ENCODE measurements at places on chromosomes 6 and 20.

DNA sequence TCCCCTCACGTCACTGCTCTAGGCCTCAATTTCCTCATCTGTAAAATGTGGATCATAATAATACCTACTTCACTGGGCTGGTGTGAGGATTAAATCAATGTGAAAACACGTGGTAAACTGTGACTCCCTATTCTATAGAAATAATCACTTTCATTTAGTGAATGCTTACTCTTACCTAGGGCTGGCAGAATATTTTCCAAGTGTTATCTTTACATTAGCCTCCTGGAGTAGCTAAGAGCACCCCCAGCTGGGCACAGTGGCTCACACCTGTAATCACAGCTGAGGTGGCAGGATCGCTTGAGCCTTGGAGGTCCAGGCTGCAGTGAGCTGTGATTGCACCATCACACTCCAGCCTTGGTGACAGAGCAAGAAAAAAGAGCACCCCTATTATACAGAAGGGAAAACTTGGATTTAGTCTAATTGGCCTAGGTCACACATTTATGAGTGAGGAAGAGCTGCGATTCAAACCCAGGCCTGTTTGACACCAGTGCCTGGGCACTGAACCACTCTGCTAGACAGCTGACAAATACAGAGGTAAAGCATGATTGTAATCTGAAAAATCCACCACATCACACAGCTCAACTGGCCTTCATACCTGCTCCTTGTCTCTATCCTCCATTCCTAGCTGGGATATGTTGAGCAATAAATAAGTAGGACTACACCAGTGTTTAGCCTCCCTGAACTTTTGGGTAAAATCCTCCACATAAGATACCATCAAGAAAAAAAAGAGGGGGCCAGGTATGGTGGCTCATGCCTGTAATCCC, 1.4 kb upstream of the SNTA1 start:
- no peak for DNase-seq

DNA sequence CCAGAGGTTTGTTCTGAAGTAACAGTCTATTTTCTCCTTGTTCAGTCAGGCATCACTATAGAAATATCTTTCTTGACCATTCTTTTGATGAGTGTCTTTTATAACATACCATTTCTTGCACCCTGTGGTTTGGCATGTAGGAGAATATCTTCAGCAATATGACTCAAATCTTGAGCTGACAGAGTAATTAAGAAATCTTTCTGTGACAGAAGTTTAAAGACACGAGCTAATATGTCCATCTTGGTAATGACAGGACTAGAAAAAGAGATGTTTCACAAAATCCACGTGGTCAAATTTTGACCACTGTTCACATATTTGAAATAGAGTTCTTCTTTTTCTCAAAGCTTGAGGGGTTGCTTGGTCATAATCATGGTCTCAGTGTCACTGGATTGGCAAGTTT, 149.9 kb downstream of the MYB start:
- no peak for DNase-seq

- DNase-seq = no peak
Observed at GRCh38 chr6:55282115-55282514, 45.2 kb upstream of the GFRAL start.

- no peak for DNase-seq
Observed at GRCh38 chr6:32668226-32668747, 1.8 kb upstream of the HLA-DQB1 start.

DNA sequence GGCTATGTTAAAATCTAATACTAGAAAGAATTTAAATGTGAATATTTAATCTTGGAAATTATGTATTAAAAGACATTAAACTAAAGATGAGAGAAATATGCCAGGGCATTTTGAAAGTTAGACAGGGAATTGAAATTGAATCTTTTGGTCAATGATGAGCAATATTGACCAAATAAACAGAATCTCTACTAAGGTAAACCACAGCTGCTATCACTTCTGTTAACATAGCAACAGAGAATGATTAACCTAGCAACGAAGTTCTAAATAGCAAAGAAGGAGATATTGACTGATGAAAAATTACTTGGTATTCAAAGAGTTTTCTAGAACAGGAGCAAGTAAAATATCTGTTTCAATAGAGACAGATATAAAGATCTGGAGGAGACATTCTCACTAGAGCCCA, 45.2 kb upstream of the RSPO3 start:
- no peak for DNase-seq

- DNase-seq = no peak
Observed at GRCh38 chr20:63098195-63098810, 91.5 kb upstream of the BHLHE23 start.

DNA sequence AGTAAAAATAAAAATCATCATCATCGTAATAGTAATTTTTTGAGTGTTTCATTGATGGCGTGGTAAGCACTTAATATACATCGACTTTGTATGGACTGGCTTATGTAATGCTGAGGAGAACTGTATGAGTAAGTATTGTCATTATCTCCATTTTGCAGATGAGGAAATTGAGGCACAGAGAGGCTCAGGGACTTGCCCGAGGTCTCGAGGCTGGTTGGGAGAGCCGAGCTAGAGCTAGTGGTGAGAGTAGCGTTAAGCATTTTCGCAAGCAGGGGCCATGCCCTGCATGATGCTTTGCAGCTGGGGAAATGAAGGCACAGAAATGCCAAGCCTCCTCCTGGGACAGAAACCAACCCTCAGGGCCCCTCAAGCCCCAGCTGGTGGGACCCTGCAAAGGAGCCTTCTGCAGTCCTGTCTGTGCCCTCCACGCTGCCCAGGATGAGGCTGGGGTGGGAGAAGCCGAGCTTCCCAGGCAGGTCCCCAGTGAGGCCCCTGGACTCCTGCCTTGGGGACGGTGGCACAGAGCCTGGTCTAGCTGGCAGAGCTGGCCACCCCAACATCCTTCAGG, 31.1 kb upstream of the STX16 start:
- no peak for DNase-seq

DNA sequence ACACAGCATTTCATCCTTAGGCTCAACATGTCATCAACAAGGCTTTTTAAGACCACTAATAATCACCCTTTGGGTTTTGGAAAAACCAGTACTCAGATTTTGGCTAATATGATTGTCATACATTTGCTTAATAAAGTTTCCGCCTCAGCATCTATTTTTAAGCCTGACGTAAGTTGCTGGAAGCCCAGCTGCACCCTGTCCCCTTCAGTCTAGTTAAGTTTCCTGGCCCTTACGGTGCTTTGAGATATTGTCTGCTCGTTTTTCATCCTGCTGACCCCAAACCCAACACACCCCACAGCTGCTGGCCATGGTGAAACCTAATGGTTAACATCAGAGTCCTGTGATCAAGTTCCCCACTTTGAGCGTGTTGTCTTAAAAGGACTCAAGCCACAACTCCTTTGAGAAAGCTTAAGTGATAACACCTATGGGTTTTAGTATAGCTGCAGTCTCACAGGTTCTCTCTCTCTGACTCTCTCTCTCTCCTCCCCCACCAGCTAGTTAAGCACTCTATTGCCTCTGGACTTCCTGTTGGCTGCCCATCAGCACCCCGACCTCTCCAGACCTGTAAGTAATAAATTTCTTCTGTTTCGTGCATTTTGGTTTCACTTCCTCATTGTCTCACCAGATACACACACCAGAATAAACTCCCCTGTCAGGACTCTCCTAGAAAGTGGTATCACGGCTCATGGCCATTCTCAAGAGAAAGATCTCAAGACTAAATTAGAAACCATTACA, 802.0 kb downstream of the C6orf118 start:
- no peak for DNase-seq

- no peak for DNase-seq
Observed at GRCh38 chr6:52162940-52163908, 23.0 kb upstream of the IL17A start.

DNA sequence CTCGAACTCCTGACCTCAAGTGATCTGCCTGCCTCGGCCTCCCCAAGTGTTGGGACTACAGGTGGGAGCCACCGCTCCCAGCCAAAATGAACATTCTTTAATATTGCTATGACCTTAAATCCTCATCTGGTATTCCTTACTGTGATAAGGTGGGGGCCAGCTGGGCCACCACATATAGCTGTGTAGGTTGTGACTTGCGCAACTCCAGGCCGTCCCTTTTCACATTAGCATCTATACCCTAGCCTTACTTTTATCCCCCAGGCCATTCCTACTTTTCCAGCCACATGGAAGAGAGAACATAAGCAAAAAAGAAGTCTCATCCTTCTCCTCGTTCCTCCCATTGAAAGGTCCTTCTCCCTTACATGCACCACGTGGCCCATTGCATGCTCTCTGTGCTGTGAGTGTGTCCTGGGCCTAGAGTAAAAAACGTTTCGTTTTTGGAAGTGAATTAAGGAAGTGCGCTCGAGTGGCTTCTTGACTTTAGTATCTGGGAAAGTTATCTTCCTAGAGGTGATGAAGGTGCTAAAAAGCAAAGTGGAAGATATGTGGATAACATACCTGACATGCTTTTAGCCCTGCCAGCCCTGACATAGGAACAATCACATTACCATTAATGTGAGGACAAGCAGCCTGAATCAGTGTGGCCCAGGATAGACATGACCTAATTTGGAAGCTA, 56.8 kb upstream of the KIF13A start:
- no peak for DNase-seq

DNA sequence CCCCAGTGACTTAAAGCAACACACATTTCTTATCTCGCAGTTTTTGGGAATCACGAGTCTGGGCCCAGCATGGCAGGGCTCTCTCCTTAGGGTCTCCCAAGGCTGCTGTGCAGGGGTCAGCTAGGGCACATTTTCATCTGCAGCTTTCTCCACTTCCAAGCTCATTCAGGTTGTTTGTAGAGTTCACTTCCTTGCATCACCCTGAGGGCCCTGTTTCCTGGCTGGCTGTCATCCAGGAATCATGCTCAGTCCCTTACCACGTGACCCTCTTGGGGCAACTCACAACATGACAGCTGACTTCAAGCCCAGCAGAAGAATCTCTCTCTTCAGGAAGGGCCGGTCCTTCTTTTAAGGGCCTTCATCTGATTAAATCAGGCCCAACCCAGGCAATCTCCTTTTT, 21.3 kb downstream of the SNAP25 start:
- no peak for DNase-seq

- no peak for DNase-seq
Observed at GRCh38 chr6:56869346-56869745, 85.6 kb upstream of the BEND6 start.

GRCh38 chr6:25137916-25138232, 141.3 kb upstream of the CARMIL1 start:
- DNase-seq = no peak

- no peak for DNase-seq
Observed at GRCh38 chr6:7532232-7532631, 9.2 kb upstream of the DSP start.

GRCh38 chr6:96153775-96154174, 138.0 kb downstream of the FUT9 start:
- DNase-seq = no peak

DNA sequence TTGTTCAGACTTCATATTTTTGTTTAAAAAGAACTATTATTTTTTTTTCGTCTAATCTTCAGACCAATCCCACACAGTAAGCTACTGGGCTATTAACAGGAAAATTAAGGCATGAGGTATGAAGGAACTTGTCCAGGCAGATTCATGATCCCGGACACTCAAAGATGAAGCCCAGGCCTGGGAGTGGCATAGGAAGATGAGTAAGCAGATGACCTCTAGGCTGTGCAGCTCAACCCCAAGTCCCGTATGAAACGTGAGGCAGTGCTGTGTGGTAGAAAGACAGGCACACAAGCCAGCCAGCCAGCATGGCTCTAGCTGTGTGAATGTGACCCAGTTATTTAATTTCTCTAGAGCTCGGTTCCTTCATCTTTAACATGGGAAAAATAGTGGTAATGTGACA, 231.9 kb downstream of the CLIC5 start:
- DNase-seq = no peak

DNA sequence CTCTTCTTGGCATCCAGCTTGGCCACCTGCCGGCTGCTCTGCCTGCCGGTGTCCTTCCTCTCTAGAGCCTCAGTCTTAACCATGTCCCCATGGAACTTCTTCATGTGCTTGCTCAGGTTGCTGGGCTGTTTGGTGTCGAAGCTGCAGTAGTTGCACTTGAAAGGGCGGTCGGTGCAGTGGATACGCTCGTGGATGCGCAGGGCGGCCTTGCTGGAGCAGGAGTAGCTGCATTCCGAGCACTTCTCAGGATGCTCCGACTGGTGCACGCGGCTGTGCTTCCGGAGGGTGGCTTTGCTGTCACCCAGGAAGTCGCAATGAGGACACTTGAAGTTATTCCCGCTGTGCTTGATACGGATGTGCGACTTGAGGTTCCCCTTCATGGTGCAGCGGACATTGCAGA, 38.7 kb downstream of the ZFP64 start:
- no peak for DNase-seq

DNA sequence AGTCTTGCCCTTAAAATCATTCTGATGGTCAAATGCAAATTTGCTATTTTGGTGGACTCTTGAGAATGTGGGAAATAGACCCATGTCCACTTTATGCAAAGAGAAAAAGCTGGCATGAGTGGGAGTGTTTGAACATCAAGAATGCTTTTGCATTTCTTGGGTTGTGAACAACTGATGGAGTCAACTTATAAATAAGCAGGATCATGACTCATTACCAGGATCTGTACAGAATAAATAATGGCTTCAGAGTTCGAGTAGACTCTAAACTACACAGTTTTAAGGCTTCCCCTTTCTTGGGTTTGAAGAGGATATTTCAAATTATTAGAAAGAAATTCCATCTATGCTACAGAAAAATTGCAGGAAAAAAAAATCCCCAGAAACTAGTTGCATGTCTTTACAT, 195.5 kb downstream of the EYA4 start:
- no peak for DNase-seq

DNA sequence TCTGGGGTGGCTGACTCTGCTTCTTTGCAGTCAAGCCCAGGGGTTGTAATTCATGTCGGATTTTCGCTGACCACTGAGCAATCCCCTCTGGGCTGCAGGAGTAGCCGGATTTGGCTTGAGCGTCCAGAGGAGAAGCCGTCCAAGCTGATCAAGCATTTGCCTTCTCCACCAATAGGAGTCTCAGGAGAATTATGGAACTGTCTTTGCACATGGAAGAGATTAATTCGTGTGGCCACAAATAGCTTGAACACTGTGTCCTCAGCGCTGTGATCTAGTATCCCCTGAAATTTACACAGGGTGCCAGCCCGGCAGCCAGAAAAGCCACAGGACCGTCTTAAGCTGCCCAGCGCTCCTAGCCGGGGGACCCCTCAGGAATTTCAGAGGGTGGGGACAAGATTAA, 37.1 kb downstream of the EYA2 start:
- no peak for DNase-seq

- DNase-seq = no peak
Observed at GRCh38 chr6:68559716-68560115, 75.4 kb upstream of the ADGRB3 start.

GRCh38 chr20:25318471-25319240, 70.8 kb downstream of the PYGB start:
- no peak for DNase-seq

DNA sequence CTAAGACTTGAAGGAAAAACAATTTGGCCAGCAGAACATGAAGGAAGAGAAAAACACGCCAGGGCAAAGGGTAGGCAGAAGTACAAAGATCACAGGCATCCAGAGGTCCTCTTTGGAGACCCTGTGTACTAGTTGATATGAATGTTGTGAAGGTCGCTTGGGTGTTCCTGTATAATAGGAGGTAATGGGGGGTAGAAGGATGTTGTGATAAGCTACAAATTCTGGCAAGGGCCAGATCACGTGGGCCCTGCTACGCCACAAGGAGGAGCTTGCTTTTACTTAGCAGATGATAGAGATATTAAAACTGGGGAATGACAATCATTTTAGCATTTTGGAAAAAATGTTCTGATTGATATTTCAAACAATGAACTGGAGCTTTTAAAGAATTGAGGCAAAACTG, 878 bp upstream of the HLA-DMA start:
- DNase-seq = no peak

- DNase-seq = no peak
Observed at GRCh38 chr6:54876365-54876764, 29.8 kb downstream of the FAM83B start.

Measured in stimulated activated CD4-positive, alpha-beta T cell treated with anti-CD3 and anti-CD28 coated beads, TNF-alpha, amount 100 ng/mL, for 4 hours (primary cell).